HFFc6 (cell line): ENCODE measurements at places on chromosomes 2 and 18.
A peak's percentile ranks its signal among the peaks of the same experiment; 100 is the strongest.

GRCh38 chr2:30074023-30074422, 72.8 kb upstream of the YPEL5 start:
- no peaks in the 10 kb centered on the region for H3K36me3 ChIP-seq
- peaks cover 19% of the 10 kb centered on the region for H3K27me3 ChIP-seq
- no peak overlapping the region for H3K27ac ChIP-seq
- no peak for DNase-seq
- no peaks in the 10 kb centered on the region for H3K4me1 ChIP-seq

- peak; percentile 71 for DNase-seq
- peaks cover 5% of the 10 kb centered on the region for H3K27me3 ChIP-seq
- peaks cover 4% of the 10 kb centered on the region; the same call in 1 of the 2 replicates for H3K36me3 ChIP-seq
- peak overlapping the region; percentile 7; the same call in 1 of the 2 replicates for H3K27ac ChIP-seq
- H3K4me1 ChIP-seq, result peaks cover 32% of the 10 kb centered on the region
- no peak overlapping the region; the same call in 1 of the 2 replicates for H3K4me3 ChIP-seq
These were observed 3.1 kb upstream of the GMPPA start for GRCh38 chr2:219495531-219496122.

- peaks cover 8% of the 10 kb centered on the region for H3K4me1 ChIP-seq
- H3K27me3 ChIP-seq, result peaks cover 2% of the 10 kb centered on the region; the same call in 1 of the 2 replicates
- no peak overlapping the region for H3K27ac ChIP-seq
These were observed 31.4 kb downstream of the ATF2 start for GRCh38 chr2:175136334-175137215.

DNA sequence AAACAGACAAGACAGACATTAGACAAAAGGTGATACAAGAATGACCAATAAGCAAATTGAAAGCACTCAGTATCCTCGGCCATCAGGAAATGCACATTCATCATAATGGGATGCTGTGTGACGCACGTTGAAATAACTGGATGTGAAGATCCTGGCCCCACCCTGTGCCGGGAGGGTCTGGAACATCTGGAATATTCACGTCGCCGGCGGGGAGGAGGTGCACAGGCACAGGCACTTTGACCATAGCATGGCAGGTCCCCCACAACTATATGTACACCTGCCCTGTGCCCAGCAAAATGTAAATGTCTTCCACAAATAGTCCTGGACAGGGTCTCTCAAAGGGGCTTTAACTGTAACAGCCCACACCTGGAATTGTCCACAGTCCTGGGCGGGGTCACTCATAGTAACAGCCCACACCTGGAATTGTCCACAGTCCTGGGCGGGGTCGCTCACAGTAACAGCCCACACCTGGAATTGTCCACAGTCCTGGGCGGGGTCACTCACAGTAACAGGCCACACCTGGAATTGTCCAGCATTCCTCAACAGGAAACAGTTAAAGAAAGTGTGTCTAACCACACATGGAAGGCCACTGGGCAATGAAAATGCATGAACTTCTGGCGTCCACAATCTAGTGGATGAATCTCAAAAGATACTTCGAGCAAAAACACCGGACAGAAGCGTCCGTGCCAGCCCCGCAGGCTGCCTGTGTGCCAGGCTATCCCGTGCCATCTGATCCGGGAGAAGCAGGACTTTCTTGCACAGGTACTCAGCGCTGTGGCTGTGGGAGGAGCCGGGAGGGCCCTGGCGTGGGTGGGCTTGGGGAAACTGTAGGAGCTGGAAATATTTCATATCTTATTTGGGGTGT, 113.4 kb downstream of the RTP5 start:
- H3K27ac ChIP-seq, result no peak overlapping the region
- H3K4me3 ChIP-seq, result no peak overlapping the region
- no peaks in the 10 kb centered on the region for H3K4me1 ChIP-seq
- no peak for DNase-seq

DNA sequence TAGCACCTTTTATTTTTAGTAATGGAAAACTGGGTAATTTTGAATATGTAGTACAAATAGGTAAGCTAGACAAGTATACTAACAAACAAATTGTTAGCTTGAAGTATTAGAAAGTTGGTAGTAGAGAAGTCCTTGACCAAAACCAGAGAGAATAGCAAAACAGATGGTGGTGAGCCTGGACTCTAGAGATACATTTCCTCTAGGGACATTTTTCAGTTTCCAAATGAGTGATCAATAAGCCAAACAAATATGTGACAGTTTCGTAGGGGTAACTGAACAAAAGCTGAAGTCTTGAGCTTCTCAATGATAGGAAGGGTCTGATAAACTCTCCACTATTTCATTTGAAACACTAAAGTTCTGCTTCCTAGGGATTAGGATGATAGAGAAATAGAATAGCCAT, 692.0 kb upstream of the FAM98A start:
- DNase-seq, result no peak
- H3K36me3 ChIP-seq, result peaks cover 10% of the 10 kb centered on the region; the same call in 1 of the 2 replicates
- no peak overlapping the region for H3K4me3 ChIP-seq
- H3K27ac ChIP-seq, result no peak overlapping the region
- no peaks in the 10 kb centered on the region for H3K4me1 ChIP-seq

DNA sequence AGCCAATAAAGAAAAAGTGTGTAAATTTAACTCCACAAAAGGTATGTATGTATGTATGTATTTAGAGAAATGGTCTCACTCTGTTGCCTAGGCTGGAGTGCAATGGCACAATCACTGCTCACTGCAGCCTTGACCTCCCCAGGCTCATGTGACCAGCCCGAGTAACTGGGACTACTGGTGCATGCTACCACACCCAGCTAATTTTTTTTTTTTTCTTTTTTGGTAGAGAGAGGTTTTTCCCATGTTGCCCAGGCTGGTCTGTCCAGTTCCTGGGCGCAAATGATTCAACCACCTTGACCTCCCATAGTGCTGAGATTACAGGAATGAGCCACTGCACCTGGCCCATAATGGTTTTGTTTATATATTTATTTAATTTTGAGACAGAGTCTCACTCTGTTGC, 67.1 kb downstream of the CERKL start:
- no peaks in the 10 kb centered on the region for H3K36me3 ChIP-seq
- no peak overlapping the region for H3K4me3 ChIP-seq
- H3K27me3 ChIP-seq, result peaks cover 7% of the 10 kb centered on the region

DNA sequence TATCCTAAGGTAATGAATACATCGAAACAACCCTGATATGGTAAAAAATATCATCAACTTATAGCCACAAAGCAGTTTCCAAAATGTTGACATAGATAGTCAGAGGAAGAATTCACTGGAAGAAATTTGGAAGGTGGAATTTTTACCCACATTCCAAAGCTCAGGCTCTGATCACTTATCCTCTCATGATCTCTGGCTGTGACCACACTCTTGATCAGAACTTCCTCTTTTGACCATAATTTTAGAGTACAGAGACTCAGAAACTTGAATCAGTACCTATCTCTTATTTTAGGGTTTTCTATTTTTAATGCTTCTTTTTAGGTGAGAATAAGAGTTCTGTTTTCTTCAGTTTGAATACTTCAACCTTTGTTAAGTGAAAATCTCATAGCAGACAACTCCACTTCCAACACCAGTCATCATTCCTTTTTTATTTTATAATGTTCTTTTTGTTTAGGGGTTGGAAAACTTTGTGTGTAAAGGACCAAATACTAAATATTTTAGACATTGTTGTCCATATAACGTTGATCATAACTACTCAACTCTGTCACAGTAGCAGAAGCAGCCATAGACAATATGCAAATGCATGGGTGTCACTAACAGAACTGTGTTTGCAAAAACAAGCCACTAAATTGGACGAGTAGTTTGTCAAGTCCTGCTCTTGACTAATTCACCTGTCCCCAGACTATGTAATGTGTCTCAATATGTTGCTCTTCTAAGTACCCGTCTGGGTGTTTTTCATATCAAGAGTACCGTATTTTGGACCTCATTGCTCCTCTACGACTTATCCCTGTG, 891.6 kb upstream of the CRIM1 start:
- H3K4me3 ChIP-seq, result no peak overlapping the region
- no peaks in the 10 kb centered on the region for H3K36me3 ChIP-seq
- no peak for DNase-seq

GRCh38 chr2:241569831-241570281, 11.3 kb downstream of the BOK start:
- H3K36me3 ChIP-seq, result peaks cover 11% of the 10 kb centered on the region; the same call in 1 of the 2 replicates
- peaks cover 4% of the 10 kb centered on the region for H3K27me3 ChIP-seq
- DNase-seq, result no peak
- H3K27ac ChIP-seq, result no peak overlapping the region

DNA sequence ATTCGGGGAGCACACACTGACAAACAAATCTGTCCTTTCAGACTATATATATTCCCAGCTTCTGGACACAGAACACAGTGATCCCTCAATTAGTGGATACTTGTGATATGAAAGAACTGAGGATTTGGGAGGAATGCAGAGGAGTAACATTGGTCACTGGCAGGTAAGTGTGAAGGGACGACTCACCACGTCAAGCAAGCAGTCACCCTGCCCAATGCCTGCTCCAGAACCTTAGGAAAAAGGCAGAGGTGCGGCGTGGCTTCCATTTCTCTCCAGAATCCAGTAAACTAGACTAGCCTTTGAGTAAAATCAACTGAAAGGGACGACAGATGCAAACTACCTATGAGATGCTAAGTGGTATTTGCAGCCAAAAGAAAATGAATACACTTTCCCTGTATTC, 1.1 kb downstream of the CCDC93 start:
- DNase-seq, result no peak
- H3K36me3 ChIP-seq, result no peaks in the 10 kb centered on the region
- peaks cover 39% of the 10 kb centered on the region for H3K4me1 ChIP-seq
- peaks cover 2% of the 10 kb centered on the region; the same call in 1 of the 2 replicates for H3K27me3 ChIP-seq
- H3K27ac ChIP-seq, result peak overlapping the region; percentile 49
- H3K4me3 ChIP-seq, result peak overlapping the region; percentile 95

- H3K4me1 ChIP-seq, result peaks cover 75% of the 10 kb centered on the region
- H3K36me3 ChIP-seq, result peaks cover 54% of the 10 kb centered on the region
- H3K27me3 ChIP-seq, result peaks cover 4% of the 10 kb centered on the region
- H3K4me3 ChIP-seq, result peak overlapping the region; percentile 58
- DNase-seq, result peak; percentile 82
- H3K27ac ChIP-seq, result peak overlapping the region; percentile 94
These were observed 67.3 kb downstream of the RHBDD1 start for GRCh38 chr2:226903179-226903578.

- peak overlapping the region; percentile 99 for H3K27ac ChIP-seq
- H3K4me1 ChIP-seq, result peaks cover 46% of the 10 kb centered on the region
- peak; percentile 29 for DNase-seq
- H3K27me3 ChIP-seq, result peaks cover 31% of the 10 kb centered on the region
- peaks cover 25% of the 10 kb centered on the region for H3K36me3 ChIP-seq
- H3K4me3 ChIP-seq, result peak overlapping the region; percentile 94
These were observed 2.2 kb downstream of the TGIF1 start for GRCh38 chr18:3451989-3452749.

DNA sequence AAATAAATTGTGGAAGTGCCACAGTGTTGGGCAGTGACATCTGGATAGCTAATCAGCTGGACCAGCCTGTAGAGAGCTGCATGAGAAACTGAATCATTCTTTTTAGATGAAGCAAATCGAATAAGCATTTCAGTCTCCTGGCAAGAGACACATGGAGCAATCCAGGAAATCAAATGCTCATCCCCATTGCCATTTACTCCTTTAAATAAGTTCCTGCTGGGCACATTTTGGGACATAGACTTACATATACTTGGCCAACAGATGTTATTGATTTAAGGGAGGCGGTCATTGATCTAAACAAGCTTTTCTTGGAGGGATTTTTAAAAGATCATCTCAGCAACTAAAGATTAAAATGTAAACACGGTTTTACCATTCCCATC, 307.1 kb downstream of the STK39 start:
- no peak overlapping the region for H3K4me3 ChIP-seq
- no peak overlapping the region for H3K27ac ChIP-seq
- H3K4me1 ChIP-seq, result peaks cover 6% of the 10 kb centered on the region
- DNase-seq, result no peak
- peaks cover 4% of the 10 kb centered on the region for H3K27me3 ChIP-seq

DNA sequence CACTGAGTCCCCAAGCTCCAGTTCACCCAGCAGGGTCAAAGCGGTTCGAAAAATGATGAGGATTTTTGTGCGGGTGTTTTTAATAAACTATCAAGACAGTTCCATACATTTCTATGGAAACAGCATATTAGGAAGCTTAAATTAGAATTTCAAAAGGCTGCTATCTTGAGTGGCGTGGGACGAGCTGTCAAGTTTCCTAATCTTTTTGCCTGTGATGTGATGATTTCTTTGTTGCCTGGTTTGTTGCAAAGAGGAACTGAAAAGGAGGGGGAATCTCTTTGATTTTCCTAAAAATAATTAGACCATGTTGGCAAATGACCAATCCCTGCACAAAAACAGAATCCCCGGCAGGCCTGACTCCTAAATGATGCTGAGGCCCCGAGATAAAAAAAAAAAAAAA, 66.1 kb upstream of the ATG16L1 start:
- no peak for DNase-seq
- H3K27me3 ChIP-seq, result peaks cover 39% of the 10 kb centered on the region
- H3K4me3 ChIP-seq, result no peak overlapping the region
- no peaks in the 10 kb centered on the region for H3K36me3 ChIP-seq

DNA sequence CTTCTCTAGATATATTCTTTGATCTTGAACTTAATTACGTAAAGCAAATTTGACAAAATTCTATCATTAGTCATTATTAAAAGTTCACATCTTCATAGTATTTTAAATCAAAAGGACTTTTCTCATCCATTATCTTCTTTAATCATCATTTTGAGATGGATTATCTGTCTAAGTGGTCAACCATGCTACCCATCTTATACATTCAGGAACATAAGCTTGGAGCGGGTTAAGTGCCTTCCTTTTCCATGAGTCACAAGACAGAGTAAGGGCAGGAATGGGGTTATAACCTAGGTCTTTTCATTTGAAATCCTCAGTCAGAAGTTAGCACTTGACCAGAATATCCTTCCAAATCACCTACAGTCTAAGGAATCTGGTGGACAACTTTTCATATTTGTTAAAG, 297.1 kb downstream of the TCF4 start:
- no peaks in the 10 kb centered on the region for H3K27me3 ChIP-seq
- peak overlapping the region; percentile 69; the same call in 1 of the 2 replicates for H3K27ac ChIP-seq
- H3K4me1 ChIP-seq, result peaks cover 69% of the 10 kb centered on the region
- no peak overlapping the region for H3K4me3 ChIP-seq
- DNase-seq, result peak; percentile 35
- peaks cover 21% of the 10 kb centered on the region for H3K36me3 ChIP-seq

- H3K36me3 ChIP-seq, result no peaks in the 10 kb centered on the region; the same call in 1 of the 2 replicates
- peaks cover 4% of the 10 kb centered on the region for H3K27me3 ChIP-seq
- no peaks in the 10 kb centered on the region for H3K4me1 ChIP-seq
- DNase-seq, result no peak
These were observed 286.2 kb upstream of the ACVR2A start for GRCh38 chr2:147558620-147559019.

DNA sequence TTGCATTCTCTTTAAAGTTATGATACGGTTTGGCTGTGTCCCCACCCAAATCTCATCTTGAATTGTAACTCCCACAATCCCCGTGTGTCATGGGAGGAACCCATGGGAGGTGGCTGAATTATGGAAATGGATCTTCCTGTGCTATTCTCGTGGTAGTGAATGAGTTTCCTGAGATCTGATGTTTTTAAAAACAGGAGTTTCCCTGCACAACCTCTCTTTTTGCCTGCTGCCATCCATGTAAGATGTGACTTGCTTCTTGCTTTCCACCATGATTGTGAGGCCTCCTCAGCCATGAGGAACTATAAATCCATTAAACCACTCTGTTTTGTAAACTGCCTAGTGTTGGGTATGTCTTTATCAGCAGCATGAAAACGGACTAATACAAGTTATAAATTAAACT, 37.5 kb upstream of the SESTD1 start:
- H3K36me3 ChIP-seq, result no peaks in the 10 kb centered on the region
- H3K4me3 ChIP-seq, result no peak overlapping the region
- H3K4me1 ChIP-seq, result no peaks in the 10 kb centered on the region
- peaks cover 13% of the 10 kb centered on the region for H3K27me3 ChIP-seq
- no peak for DNase-seq

- no peak overlapping the region for H3K4me3 ChIP-seq
- no peak for DNase-seq
- peaks cover 12% of the 10 kb centered on the region for H3K36me3 ChIP-seq
These were observed 70.9 kb downstream of the TCF4 start for GRCh38 chr18:55517055-55517454.

- DNase-seq, result no peak
- H3K36me3 ChIP-seq, result no peaks in the 10 kb centered on the region
- H3K27me3 ChIP-seq, result peaks cover 31% of the 10 kb centered on the region
- H3K4me1 ChIP-seq, result 0 out of 2 replicates have a peak, but pooled peaks cover 5% of the 10 kb centered on the region
- H3K27ac ChIP-seq, result no peak overlapping the region
These were observed 11.8 kb upstream of the TEX51 start for GRCh38 chr2:126886916-126887280.
